Stimulated activated CD8-positive, alpha-beta memory T cell treated with anti-CD3 and anti-CD28 coated beads, Interleukin-4, amount 100 ng/mL, for 1 hour (primary cell): ENCODE measurements at places on chromosomes 2 and 18.

DNA sequence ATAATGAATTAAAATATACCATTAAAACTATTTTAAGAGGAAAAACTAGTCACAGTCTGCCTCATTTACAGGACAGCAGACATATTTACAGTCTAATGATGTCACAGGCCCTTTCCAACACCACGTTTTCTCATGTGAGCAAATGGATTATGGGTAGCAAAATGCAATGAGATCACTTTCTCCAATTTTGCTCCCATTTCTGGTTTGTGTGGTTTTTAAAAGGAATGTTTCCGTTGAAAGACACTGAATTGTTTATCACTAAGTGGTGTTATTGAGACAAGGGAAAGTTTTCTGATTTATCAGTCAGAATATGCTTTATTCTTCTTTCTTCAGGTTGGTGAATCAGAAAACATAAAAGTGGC is 11.4 kb upstream of the NR4A2 start:
- no peak for DNase-seq

GRCh38 chr18:51153659-51154371 is 43.7 kb downstream of the MEX3C start:
- no peak for DNase-seq

DNA sequence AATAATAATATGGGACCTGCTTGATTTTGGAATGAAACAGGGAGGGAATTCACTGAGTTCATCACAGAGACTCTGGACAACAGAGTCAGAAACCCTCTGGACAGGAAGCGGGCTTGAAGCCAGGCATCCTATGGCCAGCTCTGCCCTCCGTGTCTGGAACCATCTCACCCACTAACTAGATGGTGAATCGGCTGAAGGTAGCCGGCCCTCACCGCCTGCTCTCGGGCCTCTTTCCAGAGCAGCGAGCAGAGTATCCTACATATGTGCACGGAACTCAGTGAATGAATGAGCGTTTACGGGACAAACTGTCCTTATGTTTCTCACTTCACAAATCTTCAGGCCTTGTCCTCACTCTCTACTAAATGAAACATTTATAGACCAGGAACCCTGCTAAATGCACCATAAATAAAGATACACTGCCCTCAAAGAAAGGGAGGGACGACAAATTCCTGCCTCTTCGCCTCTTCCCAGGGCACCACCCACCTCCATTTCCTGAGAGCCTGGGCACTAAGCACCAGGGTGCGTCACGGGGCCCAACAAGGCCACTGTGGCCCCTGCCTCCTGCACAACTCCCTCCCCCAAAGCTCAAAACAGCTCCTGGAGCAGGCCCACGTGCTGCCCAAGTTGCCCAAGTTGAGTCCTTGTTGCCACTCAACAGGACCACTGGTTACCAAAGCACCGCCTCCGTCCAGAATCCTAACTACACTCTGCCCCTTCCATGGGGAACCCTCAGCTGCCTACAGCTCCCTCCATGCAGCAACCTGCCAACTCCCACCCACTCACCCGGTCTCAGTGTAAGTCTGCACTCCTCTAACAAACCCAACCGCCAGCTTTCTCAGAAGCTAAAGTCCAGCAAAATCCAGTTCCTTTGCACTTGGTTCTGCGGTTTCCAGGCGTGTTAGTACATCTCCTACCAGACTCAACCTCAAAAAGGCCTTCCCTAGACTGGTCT is 1.7 kb downstream of the TBC1D8 start:
- no peak for DNase-seq

GRCh38 chr2:66682476-66682875 is 247.6 kb downstream of the MEIS1 start:
- no peak for DNase-seq

DNA sequence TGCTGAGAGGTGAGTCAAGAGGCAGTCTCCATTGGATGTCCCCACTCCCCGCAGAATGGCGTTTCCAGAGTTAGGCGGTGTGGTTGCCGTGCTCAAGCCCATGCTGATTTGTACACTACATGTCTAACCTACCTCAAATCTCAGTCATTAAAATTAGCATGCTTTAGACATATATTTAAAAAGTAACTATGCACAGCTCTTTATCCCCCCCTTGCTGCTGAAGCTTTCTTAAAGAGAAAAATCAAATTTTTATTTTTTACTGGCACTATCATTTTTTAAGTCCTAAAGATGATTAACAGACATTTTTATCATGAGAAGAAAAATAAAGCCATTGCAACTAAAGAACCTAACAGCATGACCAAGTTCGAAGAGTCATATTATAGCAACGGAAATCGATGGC is 42.9 kb downstream of the BOLA3 start:
- no peak for DNase-seq

- DNase-seq: no peak
Measured at GRCh38 chr2:197209246-197209645, 101.3 kb downstream of the ANKRD44 start.

DNA sequence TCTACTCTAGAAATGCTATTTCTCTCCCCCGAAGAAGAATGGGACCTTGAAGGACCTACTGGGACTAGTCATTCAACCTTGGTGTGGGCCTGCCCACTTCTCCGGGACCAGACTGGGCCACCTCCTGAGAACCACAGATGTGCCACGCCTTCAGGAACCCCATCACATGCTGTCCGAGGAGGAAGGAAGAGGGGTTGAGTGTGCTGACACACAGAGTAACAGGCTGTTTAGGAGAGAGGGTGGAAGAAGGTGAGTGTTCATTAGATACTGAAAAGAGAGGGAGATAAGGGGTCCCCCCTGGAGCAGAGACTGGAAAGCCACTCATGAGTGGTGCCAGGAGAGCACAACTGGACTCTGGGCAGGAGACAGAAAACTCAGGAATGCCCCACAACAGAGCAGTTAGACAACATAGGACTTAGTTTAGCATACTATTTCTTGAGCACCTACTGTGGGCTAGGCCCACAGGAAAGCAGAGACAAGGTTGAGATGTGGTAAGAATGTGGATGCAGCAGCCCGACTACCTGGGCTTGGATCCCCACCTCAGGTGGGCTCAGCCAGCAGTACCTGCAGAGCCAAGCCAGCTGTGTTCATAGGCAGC is 286.4 kb upstream of the NCKAP5 start:
- DNase-seq: no peak

DNA sequence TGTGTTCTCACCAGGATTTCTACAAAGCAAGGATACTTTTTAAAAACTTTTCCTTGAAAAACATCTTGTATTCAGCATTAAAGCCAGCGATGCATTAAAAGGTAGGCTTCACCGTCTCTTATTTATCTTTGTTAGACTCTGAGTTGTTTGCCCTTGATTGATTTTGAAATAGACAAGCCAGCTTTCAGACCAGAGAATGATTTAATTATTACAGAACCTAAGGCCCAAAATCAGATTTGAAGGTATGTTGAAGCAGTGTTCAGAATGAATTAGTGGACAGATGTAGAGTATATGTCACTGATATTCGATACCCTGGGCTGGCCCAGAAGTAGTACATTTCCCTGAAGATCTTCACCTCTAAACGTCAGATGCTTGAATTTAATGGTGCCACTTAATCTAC is 136.4 kb downstream of the THSD7B start:
- DNase-seq: no peak

- no peak for DNase-seq
Measured at GRCh38 chr2:7819316-7819715, 862.5 kb upstream of the ID2 start.

DNA sequence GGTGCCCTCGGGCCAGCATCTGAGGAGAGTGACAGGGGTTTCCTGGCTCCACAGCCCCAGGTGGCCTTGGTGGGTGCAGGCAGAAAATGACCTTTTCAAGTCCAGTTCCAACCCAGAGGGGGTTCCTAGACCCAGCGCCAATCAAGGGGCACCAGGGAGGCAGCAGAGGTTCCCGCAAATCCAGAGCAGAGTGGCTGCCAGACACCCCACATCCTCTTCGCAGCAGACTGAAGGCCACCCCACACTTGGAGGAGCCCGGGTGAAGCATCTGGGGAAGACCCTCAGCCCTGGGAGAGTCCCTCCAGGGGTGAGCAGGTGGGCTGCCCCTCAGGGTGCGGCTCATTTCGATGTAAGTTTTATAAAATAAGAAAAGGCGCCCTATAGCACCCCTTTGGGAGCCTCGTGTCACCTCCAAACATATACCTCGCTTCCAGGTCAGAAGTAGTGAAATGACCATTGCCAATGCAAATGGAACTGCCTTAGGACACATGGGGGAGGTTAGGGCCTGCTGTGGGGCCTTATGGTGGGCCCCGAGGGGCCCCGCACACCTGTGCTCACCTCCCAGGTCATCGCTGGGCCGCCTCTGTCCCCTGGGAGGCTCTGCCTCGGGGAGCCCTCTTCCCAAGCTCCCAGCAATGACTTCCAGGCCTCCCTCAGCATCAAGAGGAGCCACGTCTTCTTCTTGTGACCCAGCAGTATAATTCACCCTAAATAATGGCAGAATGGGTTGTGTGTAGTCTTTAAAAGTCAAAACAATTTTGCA is 11.0 kb downstream of the RTP5 start:
- DNase-seq: no peak

GRCh38 chr2:159773886-159774285 is 24.1 kb downstream of the CD302 start:
- no peak for DNase-seq

- DNase-seq: no peak
Measured at GRCh38 chr2:165164201-165164600, 39.6 kb downstream of the SCN3A start.

GRCh38 chr2:12314127-12314760 is 402.5 kb upstream of the TRIB2 start:
- DNase-seq: no peak

- no peak for DNase-seq
Measured at GRCh38 chr2:207825045-207825954, 55.6 kb upstream of the FZD5 start.

- no peak for DNase-seq
Measured at GRCh38 chr18:50468807-50469206, 91.1 kb upstream of the MAPK4 start.

DNA sequence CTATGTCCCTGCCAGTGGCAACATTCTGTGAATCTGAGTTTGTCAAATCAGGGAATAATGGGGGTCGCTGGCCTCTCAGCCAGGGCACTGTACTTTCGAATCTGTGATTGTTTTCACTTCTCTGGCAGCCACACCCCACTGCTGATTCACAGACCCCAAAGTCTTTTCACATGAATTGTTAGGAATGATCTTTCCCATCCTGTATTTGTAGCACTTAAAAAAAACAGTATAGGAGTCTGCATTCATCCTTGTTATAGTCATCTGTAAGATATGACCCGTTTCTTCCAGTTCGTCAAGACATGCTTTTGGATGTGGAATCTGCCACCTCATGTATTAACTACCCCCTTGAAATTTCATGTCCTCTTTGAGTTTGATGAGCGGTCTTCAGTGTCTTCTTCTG is 928 bp downstream of the NAGK start:
- DNase-seq: no peak

- DNase-seq: no peak
Measured at GRCh38 chr2:199433204-199433832, 24.4 kb downstream of the SATB2 start.

GRCh38 chr2:183740241-183740640 is 616.0 kb downstream of the NUP35 start:
- no peak for DNase-seq

GRCh38 chr2:83224591-83225200 is 1234.4 kb downstream of the SUCLG1 start:
- no peak for DNase-seq

- DNase-seq: no peak
Measured at GRCh38 chr2:145344076-145344724, 824.3 kb upstream of the ZEB2 start.

DNA sequence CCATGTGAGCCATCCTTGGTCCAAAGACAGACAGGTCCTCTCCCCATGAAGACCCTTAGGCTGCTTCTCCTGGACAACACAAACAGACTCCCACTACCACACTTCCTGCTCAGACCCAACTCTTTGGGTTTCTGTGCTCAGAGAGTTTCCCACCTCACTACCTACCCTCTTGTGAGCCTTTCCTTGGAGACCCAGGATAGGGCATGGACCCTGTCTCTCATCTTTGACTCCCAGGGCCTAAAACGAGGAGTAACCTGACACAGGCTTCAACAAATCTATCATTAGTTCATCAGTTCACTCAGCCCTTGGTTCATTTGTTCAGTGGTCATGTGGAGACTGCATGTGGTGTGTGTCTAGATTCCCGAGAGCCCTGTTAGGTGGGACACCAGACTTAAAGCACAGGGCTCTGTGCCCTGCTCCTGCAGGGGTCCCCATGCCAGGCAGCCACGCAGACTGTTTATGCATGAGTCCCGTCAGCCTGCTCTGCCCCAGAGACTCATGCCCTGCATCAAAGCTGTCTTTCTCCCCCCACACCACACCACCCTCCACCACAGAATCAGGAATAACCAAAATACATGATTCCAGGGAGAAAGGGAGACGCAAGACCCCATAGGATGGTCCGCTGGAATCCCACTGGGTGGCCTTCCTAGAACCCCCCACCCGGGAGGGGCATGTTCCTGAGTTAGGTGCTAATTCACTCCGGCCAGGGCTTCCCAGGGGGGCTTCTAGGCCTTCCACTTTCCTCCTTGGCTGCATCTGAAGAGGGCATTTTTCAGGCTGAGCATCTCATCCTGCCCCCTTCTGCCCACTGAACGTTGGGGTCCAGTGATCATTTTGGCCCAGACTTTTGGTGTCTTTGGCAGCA is 100.2 kb upstream of the TEX51 start:
- no peak for DNase-seq

DNA sequence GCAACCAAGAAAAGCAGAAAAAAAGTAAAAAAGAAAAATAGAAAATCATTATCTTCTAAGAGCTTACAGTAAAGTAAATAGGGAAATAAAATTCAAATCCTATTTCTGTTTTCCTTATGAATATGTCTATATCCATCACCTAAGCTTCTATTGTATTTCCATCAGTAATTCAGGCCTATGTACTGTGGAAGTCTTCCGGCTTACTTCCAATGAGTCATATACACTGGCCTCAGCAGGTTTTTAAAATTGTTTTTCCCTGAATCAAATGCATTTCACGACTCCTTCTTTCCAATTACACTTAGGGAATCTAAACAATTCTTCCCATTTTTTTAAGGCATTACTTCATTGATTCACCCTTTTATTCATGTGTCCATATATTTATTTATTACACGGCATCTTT is 164.7 kb downstream of the CCDC102B start:
- DNase-seq: no peak

DNA sequence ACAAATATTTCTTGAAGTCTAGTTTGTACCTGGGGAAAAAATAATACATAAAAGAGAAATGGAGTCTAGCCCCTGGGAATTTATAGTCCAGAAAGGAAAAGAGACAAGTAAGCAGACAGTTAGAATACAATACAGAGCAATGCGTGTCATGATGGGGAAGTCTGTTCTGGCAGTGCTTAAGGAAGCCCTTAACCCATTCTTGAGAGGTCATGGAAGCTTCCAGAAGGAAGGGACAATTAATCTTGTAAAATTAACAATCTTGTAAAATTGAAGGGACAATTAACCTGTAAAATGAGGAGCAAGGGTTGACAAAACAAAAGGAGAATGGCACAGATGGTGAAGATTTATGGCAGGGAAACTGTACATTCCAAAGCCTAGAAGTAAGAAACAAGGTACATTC is 66.7 kb downstream of the METTL4 start:
- no peak for DNase-seq

DNA sequence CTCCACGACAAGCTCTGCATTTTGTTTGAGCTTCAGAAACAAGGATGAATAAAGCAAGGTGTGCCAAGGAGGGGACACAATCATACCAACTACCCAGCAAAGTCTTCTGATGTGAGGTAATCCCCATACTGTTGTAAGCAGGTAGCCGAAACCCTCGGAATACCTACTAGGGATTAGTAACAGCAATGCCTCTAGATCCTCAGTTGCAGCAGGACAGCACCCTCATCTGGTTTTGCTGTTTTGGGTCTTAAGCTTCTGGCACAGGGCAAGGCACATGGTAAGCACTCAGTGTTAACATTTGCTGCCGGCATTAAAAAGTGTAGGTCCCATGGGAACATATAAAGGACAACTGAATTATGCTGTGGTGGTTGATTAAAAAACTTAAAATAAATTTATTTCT is 16.0 kb upstream of the LINC00305 start:
- no peak for DNase-seq
